Natural killer cell treated with Interleukin-12 subunit alpha and Interleukin-12 subunit beta and Interleukin-15 and Interleukin-18, amount 100 ng/mL, for 72 hours (primary cell): ENCODE measurements at places on chromosomes 7 and 10. TPM values are rescaled to one million over a fixed set of nuclear protein-coding genes. Genes with fewer than 3 reads are reported as not detected.

DNA sequence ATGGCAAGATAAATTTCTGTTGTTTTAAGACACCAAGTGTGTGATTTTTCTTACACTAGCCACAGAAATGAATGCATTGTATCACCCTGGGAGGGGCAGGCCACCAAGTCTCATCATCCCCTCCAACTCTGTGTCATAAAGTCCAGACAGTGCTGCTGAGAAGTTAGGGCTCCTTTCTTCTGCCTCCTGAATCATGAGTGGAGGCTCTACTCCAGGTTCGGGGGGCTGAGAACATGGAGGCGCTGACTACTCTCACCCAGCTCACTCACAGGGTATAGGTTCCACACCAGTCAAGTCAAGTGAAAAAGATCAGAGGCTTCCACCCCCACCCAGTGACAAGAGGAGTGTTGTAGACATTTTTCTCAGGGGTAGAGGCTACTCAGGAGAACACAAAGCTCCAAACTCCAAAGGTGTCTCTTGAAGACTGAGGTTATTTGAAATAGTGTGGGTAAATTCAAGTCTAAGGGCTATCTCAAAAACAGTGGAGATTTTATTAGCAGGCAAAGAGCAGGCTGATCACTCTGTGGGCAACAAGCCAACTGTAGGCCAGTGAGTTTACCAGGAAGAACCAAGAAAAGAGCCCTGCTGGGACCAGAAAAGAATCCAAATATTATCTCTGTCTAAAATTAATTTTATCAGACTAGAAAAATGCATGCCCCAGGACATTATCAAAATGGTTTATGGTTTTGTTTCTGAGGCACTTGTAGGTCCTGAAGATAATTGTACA lies 118.6 kb upstream of the RET start:
- DNase-seq = no peak

- DNase-seq = peak; percentile 65
These were observed 453.1 kb downstream of the SORCS1 start for GRCh38 chr10:106711313-106711906.

GRCh38 chr10:122725768-122726167 lies 26.1 kb upstream of the C10orf120 start:
- DNase-seq = no peak

GRCh38 chr10:36256166-36256565 lies 614.1 kb upstream of the FZD8 start:
- no peak for DNase-seq

GRCh38 chr7:81669476-81670105 lies 100.3 kb downstream of the HGF start:
- DNase-seq = no peak

DNA sequence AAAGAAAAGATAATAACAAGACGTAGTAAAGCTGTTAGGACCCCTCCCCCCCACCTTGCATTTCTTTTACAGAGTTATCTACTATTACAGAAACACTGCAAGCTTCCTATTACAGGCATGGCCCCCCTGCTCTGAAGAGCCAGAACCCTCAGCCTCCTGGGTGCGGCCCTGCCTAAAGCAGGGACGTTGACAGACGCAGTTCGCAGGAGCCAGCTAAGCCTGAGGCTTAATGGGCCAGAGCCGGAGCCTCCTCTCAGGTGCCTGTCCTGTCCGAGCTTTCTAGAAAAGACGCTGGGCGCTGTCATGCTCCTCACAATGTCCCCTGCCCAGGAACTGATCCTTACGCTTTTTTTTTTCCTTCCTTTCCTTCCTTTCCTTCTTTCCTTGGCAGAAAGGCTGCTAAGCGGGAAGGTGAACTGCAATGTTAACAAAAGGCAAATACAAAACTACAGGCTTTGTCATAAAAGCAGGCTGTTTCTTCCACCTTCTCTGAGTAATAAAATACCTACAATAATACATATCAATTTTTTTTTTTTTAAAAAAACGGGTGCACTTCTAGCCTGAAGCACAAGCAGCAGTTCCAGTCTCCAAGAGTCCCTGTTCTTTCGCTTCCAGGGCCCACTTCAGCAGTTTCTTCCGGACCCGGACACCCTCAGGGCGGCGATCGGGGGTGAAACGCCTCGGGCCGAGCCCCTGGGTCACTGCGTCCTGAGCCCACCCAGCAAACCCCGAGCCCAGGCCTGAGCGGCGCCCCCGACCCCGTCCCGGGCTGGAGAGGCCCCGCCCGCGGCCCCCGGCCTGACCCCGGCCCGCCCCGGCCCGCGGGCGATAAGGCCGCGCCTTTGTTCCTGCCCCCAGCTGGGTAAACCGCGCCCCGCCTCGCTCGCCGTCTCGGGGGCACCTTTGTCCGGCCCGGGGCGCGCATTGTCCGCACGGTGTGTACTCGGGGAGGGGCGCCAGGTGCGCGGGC lies 11.2 kb downstream of the MNX1 start:
- DNase-seq = no peak

Gene AGBL3
- 2.2 TPM for total RNA-seq

Gene RPEL1
- not detected for total RNA-seq
